ENCODE measurements at places on chromosomes 7 and 10.
A peak's percentile ranks its signal among the peaks of the same experiment; 100 is the strongest.

GRCh38 chr10:73589563-73590126 lies 1.5 kb downstream of the USP54 start:
- DNase-seq = no peak

DNA sequence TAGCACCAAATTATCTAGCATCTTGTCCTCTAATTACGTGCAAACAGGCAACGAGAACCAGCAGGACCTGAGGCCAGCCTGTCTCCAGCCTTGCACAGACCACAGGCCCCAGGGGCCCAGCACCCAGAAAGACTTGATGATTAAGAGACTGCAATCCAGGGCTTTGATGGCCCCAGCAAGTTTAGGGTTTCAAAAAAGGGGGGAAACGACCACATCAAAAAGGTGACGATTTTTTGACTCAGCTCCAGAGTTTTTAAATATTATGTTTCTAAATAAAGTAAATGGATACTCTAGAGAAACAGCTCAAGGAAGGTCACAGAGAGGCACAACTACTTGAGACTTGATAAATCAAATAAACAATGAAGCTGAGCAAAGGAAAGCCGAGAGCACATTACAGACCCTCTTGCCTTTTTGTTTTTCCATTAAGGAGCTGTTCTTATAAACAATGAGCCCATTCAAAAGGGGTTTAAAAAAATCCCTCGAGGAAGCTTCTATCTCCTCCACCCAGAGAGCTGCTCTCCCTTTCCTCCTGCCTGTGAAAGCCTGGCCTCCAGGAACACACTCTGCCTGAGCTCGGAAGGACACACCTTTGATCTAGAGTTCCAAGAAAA lies 44.1 kb downstream of the GLI3 start:
- DNase-seq = no peak

DNA sequence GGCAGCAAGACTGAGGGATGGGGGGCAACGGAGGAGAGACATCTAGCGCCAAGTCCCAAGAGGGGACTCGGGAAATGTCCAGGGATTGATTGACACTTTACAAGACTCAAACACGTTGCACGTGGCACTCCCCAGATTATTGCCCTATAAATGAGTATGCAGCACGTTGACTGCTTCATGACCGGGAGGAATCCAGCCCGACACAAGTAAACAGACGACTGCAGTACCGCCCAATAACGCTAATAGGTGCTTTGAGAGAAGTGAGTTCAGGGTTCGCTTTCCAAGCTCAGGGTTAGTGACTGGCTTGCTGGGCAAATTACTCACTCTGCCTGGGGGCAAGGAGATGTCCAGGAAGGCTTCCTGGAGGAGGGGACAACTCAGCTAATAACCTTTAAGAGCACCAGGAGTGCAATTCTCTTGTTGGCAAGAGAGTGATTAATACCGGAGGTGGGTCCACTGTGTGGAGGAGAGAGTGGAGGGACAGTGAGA lies 73.3 kb upstream of the MYL10 start:
- DNase-seq = no peak

DNA sequence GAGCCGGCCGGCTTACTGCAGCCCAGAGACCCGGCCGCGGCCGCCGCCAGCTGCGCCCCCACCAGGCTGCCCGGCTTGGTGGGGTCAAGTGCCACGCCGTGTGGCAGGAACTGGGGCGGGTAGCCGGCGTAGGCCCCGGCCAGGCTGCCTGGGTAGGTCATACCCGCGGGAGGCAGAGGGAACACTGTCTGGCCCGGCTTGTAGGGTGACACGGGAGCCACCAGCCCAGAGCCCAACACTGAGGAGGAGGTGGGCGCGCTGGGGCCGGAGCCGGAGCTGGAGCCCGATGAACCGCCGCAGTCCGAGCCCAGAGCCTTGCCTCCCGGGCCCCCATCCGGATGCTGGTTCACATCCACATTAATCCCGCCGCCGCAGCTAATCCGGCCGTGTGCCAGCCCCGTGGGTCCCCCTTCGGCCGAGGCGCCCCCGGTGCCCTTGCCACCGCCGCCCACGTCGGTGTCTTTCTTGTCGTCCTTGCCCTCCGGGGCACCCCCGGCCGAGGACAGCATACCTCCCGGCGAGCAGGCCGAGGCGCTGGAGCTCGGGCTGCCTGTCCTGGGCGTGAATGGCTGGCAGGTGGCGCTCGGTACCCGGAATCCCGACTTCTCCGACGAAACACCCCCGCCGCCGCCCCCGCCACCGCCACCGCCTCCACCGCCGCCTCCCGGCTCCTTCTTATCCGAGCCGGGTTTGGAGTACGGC lies 2.0 kb downstream of the ZNF503 start:
- DNase-seq = peak; percentile 22

- DNase-seq = no peak
These were observed 4.9 kb downstream of the HNRNPF start for GRCh38 chr10:43403911-43404703.

DNA sequence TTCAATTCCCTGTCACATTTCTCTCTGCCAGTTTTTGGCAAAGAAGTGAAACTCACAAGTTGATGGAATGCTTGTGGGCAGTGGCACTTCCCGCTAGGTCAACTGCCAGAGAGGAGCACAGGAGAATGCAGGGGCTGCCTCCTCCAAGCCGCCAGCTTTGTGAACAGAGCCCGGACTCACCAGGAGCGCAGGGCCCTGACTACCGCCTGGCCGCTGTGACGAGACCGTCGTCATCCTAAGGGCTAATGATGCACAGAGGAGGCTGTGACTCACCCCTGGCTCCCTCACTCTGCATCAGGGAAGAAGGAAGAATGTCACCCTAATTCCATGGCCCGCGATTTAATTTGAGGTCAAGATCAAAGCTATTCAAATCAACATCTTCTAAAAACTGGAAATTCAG lies 123.9 kb downstream of the TAX1BP1 start:
- DNase-seq = no peak

- DNase-seq = no peak
These were observed 135.8 kb downstream of the PLCE1 start for GRCh38 chr10:94129393-94130130.

DNA sequence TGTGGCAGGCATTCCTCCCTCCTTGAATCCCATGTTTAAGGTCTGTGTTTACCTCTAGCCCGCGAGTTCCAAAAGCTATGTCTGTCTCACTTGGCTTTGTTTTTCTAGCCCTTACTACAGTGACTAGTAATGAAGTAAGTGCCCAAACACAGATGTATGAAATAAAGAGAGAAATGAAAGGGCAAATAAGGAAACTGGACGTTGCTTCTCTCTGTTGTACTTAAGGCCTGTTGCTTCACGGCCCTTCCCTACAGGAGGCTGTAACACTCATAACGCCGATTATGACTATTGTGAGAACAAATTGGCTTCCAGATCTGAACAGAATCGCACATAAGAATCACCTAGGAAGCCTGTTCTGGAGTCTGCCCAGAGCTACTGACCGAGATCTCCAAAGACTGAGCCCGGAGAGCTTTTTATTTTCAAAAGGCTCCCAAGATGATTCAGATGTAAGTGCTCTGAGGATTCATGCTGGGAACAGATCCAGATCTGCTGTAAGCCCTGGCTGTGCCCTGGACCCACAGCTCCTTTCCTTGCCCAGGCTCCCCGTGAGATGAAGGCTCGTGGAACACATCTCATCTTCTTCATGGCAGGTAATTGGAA lies 432.6 kb downstream of the SDK1 start:
- no peak for DNase-seq

GRCh38 chr10:77798940-77799339 lies 127.6 kb downstream of the DLG5 start:
- DNase-seq = no peak

Measured in CD4-positive, alpha-beta T cell treated with Interleukin-4 for 4 hours (primary cell).